ENCODE measurements at places on chromosomes 5 and 9. TPM values are rescaled to one million over a fixed set of nuclear protein-coding genes. Genes with fewer than 3 reads are reported as not detected.

GRCh38 chr9:22623236-22623635 lies 176.6 kb downstream of the DMRTA1 start:
- no peak for DNase-seq

- no peak for DNase-seq
Observed at GRCh38 chr5:145712245-145712644, 122.9 kb downstream of the PRELID2 start.

GRCh38 chr5:77636641-77637169 lies 1.8 kb downstream of the OTP start:
- no peak for DNase-seq

DNA sequence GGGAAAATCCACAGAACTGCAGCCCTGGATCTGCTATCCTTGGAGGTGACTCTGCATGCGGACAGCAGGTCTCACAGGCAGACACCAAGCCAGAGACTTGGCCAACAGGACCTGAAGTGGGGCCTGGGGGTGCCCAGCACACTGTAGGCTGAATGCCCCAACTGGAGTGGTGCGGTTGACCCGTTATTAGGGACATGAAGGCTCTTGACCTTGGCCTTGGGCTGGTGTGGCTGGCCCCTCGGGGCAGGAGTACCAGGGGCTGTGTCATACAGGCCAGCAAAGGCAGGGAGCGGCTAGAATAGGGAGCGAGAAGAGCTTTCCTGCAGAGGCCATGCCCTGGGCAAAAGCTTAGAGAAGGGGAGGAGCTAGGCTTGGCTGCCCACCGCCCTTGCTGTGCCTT lies 153.2 kb upstream of the MVB12B start:
- no peak for DNase-seq

DNA sequence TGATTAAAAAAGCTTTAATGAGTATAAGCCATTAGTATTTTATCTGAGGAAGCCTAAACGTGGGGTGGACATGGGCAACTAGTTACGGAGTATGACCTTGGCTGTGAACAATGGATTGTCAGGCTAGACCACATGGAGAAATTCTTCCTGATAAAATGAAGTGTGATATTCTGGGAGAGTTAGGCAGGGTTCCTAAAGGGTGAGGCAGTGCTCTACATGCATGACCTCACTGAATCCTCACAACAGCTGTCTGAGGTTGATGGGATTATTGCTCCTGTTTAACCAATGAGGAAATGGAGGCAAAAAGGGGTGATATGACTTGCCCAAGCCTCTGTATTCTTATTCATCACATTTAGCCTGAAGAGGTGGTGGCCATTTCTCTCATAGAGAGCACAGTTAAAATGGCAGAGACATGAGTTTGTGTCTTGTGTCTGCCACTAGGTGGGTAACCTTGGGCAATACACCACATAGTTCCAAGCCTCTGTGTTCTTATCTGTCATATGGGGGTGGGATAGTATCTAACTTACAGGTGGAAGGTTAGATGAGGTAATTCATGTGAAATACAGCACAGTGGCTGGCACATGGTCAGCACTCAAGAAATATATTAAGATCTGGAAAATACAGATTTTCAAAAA lies 96.1 kb upstream of the NR3C1 start:
- DNase-seq, result no peak

DNA sequence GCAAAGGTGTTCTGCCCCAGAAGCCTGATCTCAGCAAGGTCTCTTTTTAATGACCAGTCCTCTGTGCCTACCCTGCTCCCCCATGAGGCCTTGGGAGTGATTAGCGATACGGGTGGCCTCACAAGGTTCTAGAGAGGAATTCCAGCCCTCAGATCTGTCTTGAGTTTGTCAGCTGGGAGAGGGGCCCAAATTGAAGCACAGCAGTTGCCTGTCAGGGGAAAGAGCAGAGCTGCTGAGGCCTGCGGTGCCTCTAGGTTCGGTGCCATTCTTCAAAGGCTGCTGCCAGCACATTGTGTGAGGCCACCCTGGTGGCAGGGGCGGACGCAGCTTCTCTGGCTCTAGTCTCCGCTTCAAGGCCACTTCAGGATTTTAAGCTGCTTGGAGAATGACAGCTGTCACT lies 85.7 kb upstream of the GRIA1 start:
- no peak for DNase-seq

- DNase-seq, result no peak
Observed at GRCh38 chr5:15441433-15442192, 58.4 kb upstream of the FBXL7 start.

The PCDHGA10 gene
- 0.53 TPM for total RNA-seq

DNA sequence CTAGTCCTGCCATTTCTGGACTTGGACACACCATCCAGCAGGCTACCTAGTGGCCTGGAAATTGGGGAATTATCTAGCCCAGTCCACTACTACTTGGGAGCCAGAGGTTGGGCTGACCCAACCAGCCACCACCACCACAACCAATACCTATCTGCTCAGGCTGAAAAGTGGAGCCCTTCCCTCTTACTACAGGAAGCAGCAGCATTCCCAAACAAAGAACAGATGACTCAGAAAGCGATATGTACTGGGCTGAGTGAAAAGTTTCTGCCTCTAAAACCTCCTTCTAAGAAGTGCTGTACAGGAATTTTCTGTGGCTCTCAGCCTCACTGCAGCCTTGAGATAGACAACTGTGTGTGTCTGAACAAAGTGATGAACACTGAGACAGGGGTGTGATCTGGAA lies 279.4 kb downstream of the CDH10 start:
- no peak for DNase-seq

GRCh38 chr9:134192951-134193731 lies 28.8 kb upstream of the RNU6ATAC start:
- DNase-seq, result no peak

DNA sequence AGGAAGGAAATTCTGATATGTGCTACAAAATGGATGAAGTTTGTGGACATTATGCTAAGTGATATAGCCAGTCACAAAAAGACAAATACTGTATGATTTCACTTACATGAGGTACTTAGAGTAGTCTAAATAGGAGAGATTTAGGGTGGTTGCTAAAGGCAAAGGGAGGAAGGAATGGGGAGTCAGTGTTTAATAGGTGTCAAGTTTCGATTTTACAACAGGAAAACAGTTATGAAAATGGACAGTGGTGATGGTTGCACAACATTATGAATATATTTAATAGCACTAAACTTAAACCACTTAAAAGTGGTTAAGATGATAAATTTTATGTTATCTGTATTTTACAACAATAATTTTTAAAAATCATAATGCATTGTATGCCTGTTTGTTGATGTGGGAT lies 40.4 kb upstream of the ECM2 start:
- DNase-seq, result no peak

The MSANTD3 gene
- total RNA-seq, result 14.0 TPM

The CCNO gene
- not detected for total RNA-seq

DNA sequence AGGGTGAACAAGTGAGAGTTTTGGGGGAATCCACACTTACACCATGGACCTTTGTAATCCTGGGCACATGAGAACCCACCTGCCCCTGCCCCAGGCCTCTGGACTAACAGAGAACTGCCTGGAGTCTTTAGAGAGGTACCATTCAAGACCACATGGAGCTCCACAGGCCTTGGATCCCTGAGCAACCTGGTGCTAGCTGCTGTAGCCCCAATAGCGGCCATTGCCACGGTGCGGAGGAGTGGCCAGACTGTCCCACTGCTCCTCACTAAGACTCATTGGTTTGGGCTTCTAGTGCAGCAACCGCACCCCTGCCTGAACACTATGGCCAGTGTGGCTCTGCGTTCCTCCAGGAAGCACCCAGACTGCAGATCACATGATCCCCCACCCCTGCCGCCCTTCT lies 45.8 kb downstream of the OSMR start:
- DNase-seq, result no peak

- no peak for DNase-seq
Observed at GRCh38 chr5:102731693-102732092, 23.4 kb upstream of the PAM start.

DNA sequence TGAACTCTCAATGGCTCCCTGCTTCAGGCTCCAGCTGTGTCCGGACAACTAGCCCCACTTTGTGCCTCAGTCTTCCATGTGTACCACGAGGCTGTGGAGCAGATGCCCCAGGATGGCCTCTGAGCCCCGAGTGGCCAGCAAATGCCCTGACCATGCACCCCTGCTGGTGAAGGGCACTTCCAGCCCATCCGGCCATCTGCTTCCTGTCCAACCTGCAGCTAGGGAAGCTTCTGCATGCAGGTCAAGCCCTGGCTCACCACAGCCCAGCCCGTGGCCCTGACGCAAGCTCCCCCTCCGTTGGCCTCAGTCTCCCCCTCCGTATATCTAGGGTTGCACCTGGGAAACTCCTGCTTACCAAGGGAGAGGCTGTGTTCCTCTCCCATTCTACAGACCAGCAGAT lies 4.8 kb downstream of the NINJ1 start:
- no peak for DNase-seq

The ADAMTS16 gene
- total RNA-seq, result not detected

The PTPRD gene
- total RNA-seq, result 0.38 TPM

The ADAMTS19 gene
- total RNA-seq, result 0.18 TPM

The PCDHB11 gene
- total RNA-seq, result not detected

The IL5 gene
- total RNA-seq, result 1.2 TPM

GRCh38 chr9:105195259-105195658 lies 49.2 kb upstream of the SLC44A1 start:
- no peak for DNase-seq

- DNase-seq, result no peak
Observed at GRCh38 chr9:20754556-20754955, 70.5 kb downstream of the FOCAD start.

DNA sequence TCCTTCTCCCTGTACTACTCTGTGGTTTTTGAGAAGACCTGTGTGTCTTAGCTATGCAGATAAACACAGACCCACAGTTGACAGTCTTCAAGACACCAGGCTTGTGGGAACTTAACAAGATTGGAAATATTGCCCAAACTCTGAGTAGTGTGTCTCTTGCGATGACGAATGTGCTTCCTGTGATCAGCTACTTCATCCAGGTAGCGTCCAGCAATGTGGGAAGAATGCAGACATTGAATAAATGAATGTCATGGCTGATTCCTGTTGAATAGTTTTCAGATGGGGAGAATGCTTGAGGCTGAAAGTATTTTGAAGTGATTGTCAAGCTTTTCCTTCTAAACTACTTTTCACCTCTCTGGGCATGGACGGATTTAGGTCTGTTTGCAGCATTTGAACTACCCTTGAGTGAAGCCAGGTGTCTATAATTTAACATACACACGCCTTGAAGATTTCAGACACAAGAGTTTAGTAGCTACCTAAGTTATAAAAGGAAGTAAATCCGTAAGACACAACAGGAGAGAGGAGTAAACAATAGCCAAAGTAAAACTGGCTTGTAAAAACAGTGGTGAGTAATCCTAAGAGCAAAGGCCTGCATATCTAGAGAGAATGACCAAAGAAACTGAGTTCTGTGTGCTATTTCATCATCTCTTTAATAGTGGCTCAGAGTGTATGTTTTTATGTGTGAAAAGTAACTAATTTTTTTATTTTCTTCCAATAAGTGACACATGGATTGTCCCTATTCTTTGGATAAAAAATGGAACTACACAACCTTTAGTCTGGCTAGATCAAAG lies 30.0 kb upstream of the ARL14EPL start:
- DNase-seq, result no peak

DNA sequence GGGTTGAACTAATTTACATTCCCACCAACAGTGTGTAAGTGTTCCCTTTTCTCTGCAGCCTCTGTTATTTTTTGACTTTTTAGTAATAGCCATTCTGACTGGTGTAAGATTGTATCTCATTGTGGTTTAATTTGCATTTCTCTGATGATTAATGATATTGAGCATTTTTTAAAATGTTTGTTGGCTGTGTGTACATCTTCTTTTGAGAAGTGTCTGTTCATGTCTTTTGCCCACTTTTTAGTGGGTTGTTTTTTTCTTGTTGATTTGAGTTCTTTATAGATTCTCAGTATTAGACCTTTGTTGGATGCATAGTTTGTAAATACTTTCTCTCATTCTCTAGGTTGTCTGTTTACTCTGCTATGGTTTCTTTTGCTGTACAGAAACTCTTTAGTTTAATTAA lies 101.6 kb downstream of the NIPBL start:
- no peak for DNase-seq

DNA sequence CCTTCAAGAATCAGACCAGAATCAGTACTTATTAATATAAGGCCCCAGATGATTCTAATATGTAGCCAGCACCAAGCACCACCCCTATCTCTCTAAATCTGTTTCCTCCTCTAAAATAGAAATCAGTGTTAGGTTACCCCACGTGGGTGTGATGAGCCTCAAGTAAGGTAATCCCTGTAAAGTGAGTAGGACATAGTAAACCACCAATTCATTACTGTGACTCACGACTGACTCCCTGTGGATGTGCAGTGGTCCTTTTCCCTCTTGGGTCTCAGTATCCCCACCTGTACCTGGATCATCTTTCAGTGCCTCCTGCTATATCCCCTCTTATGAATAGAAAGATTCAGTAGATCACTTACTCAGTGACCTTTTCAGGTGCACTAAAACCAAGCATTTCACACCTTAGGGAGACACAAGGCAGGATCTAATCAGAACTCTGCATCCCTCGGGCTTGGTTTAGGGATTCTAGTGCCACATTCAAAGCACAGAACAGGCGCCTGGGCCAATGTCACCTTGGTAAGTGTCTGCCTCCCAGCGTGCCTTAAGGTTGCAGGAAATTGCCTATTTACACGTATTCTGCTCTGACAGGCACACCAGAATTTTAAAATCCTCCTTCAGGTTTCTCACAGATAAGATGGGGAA lies 12.2 kb upstream of the ALDH1B1 start:
- no peak for DNase-seq

DNA sequence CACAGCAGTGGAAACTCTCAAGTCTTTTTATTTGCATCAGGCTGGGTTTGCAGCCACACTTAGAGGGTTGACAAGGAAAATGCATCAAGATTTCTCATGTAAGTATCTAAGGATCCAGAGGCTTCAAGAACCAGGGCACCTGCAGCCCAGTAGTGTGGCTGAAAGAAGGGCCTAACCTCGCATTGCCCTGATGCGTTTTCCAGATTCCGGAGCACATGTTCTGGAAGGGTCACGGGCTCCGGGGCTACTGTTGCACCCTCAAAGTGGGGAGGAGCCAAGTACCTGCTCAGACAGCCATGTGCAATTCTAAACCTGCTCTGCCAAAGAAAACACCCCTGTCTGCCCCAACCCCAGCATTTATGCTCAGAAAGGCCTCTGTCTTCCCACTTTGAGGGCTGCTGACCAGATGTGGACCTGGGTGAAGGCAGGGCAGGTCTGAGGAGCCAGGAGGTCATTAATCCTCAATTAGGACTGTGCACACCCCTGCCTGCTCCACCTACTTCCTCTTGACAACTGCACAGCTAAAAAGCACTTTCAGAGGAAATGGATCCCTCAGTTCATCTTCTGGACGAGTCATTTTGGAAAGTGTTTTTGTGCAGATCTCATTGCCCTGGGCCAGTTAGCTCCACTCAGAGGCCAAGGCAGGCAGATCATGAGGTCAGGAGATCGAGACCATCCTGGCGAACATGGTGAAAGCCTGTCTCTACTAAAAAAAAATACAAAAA lies 110.7 kb downstream of the SAXO1 start:
- no peak for DNase-seq

Data from T-cell (primary cell).